ENCODE measurements at places on chromosomes 3 and 15.

DNA sequence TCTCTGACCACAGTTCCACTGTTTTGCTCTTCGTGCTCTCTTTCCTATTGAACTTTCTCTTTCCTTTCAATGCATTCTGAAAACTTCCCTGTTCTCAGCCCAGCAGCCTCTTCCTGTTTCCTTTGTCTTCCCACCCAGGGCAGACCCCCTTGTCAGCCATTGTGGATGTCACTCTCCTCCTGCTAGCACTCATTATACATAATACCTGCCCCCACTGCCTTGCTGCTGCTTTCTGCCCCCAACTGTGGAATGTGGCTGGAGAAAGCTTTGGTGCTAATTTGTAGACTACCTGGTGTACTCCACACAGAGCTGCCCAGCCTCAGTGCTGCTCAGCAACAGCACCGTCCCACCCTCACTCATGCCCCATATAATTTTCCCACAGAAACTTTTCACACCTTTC is 80.2 kb downstream of the CHCHD6 start:
- DNase-seq: no peak

DNA sequence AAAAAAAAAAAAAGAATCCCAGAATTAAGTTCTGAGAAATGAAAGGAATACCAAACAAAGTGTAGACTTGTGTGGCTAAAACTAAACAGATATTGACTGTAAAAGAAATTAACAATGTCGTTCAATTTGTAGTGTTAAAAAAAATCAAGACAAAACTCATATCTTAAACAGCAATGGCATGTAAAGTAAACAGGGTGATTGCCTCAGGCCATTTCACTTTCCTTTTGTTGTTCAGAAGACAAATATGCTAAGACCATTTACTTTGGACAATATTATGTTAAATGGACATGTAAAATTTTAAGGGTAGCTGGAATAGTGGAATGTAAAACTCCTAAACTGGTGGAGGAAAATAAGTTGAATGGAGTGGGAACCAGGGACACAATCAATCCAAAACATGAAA is 139.1 kb downstream of the RTP4 start:
- no peak for DNase-seq

DNA sequence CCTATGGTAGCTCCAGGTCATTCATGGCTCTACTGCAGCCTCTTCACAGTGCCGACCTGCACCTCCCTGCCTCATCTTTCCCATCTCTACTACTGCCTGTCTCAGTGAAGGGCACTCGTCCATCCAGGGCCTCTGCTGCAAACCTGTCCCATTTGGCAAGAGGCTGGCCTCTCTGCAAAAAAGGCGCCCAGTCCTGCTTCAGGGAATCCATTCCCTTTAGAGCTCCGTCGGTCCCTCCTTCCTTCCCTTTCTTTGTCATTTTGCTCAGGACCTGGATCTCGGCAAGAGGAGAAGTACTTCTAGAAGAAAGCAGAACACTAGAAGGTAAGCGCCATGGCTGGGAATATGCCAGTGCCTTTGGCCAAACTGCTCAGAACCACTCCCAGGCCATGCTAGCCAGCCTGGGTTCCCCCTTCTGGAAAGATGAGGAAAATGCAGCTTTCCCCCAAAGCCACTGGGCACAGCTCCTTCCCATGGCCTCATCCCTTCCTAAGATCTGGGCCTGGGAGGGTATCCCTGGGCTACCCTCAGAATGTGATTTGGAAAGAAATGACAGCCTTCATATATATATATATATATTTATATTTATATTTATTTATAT is 6.4 kb upstream of the ISL2 start:
- no peak for DNase-seq

GRCh38 chr3:29335438-29335837 is 54.6 kb downstream of the RBMS3 start:
- DNase-seq: peak; percentile 94

DNA sequence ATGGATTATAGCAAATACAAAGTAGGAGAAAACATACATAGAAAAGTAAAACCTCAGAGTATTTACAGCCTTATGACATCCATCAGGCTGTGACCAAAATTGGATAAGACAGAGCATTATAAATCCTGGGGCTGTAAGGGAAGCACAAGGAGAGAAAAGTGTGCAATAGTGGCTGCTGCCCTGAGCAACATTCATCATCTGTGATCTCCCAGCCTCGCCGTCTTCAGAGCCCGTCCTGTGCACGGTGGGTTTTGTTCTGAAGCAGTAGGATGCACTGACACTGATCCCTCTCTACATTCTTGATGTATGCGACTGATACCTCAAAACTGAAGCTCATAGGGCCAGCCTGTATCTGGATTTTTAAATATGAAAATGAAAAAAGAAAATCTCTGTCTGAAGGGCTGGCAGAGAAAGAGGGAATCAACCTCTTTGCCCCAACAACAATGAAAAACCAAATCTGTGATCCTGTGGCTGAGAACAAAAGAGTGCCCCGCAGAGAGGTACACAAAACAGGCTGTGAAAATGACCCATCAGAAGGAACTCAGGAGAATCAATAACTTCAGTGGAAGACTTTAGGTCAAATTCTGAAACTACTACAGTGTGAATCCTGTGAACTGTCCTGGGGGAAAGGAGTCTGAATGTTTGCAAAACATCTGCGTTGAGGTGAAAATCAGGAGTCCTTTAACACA is 8.2 kb upstream of the RTP4 start:
- DNase-seq: no peak

GRCh38 chr3:167941234-167941995 is 154.3 kb downstream of the GOLIM4 start:
- DNase-seq: peak; percentile 78

GRCh38 chr3:196184881-196185280 is 26.3 kb downstream of the ZDHHC19 start:
- DNase-seq: no peak

GRCh38 chr3:194908972-194909371 is 223.3 kb downstream of the FAM43A start:
- DNase-seq: no peak

Data from AG04450 (cell line).